ENCODE measurements at places on chromosomes 4 and X. TPM values are rescaled to one million over a fixed set of nuclear protein-coding genes. Genes with fewer than 3 reads are reported as not detected.

DNA sequence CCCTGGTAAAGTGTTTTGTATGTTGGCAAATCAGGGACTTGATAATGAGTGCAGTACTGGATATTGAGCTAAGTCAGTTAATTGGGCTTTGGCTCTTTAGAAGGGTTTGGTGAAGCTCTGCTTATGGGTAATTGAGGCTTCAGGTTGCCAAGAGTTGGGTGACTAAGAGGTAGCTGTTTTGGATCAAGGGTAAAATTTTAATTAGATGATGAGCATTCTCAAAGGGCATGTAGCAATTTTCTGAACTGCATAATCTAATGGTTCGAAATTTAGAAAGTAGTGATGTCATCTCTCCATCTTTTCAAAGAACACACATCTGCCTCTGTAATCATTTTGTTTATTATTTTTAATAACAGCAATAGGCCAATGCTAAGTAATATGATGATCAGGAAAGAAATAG is 5.5 kb upstream of the TRIM2 start:
- no peak for DNase-seq

DNA sequence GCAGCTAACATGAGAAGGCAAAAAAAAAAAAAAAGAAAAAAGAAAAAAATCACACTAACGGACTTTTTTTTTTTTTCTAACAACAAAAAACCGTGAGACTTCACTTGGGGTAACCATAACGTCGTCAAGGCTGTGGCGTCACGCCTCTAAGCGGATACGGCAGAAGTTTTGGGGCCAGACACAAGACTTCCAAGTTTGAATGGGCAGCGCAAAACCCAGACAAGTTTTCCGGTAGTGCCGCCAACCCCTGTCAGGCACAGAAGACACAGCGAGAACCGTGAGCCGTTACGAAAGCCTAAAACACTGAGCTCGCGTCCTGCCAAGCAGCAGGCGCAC is 556 bp upstream of the SMARCA5 start:
- no peak for DNase-seq

DNA sequence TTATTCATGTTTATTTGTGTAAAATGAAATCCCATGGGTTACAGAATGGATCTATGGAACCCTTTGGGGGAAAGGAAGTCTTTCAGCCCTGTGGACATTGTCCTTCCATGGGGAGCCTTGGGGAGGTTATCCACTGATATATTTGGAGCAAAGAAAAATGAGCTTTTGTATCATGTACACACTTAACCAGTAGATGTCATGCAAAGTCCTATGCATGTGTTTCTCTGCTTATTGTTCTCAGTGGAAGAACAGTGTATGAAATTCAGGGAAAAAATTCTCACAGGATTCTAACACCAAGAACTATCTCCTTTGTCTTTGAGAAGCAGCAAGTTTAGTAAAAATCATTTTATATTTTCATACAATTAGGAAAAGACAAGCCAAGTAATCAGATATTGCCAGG is 105.3 kb downstream of the DTHD1 start:
- DNase-seq, result no peak

DNA sequence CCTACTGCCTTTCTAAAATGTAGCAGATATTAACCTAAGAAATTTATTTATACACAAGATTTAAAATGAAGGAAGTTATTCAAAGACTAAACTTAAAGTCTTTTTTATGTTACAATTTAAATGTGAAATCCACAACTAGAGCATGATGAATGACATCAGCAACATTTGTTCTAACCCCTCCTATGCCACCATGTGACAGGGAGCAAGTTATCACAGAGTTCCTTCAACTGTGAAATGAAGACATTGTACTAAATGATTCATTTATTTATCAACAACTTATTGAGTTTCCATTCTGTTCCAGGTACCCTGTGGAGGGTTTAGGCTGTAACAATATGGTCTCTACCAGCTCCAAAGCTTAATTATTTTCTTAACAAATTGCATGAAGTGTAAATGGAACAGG is 76.9 kb downstream of the SLC39A8 start:
- DNase-seq, result no peak

DNA sequence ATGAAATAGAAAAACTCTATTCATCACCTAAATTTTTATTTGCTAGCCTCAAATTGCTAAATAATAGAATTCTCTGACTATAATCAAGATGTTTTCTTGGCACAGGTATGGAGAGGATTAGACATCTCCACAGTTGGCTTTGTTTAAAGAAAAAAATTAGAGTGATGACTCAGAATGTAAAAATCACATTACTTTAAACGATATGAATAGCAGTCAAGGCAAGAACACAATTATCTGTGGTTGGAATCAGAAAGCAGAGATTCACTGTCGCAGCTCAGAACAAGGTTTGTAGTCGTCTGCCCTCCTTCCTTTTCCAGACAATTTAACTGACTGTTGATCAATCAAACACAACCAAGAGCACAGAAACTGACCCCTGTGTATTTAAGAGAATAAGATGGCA is 32.2 kb upstream of the CCKAR start:
- no peak for DNase-seq

The GLRB gene
- total RNA-seq, result 16.9 TPM

The XK gene
- 7.8 TPM for total RNA-seq

The MTTP gene
- 1.1 TPM for total RNA-seq

The SPANXN3 gene
- not detected for total RNA-seq

The REPS2 gene
- total RNA-seq, result 8.1 TPM

The CDKL5 gene
- total RNA-seq, result 14.2 TPM

The MTNR1A gene
- total RNA-seq, result not detected

Data from right cardiac atrium (tissue), 5 donors.